Activated CD4-positive, alpha-beta T cell treated with anti-CD3 and anti-CD28 coated beads, Interleukin-2, Interleukin-6, amounts not matched to agents 100 ng/mL and 50 ng/mL, durations not matched to agents 16 hours and 8 hours (primary cell): ENCODE measurements at places on chromosomes 13 and 19.
A peak's percentile ranks its signal among the peaks of the same experiment; 100 is the strongest.

- peak; percentile 67 for DNase-seq
These were observed 24.9 kb downstream of the RCN3 start for GRCh38 chr19:49552749-49553148.

DNA sequence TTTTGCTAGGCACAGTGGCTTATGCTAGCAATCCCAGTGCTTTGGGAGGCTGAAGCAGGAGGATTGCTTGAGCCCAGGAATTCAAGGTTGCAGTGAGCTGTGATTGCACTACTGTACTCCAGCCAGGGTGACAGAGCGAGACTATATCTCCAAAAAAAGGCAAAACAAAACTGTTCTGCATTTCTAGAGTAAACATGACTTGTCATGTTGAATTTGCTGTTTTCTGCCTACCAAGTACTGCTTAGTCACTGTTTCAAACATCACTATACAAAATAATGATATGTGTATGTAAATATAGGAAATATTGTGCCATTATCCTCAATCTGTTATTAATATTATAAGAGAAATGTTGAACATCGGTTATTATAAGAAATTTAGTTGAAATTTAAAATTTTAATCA lies 9.2 kb downstream of the RFC3 start:
- no peak for DNase-seq

DNA sequence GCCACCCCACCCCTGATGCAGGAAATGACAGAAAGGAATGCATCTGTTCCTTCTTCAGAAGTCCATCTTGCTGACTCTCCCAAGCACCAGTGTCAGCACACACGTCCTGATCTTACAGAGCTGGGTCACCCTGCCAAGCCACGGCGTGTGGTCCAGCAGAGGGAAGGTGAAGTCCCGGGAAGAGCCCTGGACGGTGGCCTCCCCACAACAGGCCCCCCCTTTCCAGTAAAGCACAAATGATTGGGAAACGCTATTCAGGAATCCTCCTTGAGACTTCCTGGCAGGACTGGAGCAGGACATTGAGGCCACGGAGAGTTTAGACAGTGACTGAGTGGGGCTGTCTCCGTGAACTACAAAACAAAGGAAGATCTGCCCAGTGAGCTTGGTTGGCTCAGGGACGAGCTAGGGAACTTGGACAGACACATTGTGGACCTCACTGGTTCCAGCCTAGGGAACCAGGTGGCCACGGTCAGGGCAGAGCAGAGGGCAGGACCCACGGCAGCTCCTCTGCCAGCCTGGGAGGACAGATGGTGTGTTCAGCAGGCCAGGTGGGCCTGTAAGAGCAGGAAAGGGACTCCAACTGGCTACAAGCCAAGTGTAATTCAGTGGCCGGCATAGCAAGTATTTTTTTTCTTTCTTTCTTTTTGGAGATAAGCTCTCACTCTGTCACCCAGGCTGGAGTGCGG lies 41.7 kb downstream of the ELL start:
- no peak for DNase-seq

DNA sequence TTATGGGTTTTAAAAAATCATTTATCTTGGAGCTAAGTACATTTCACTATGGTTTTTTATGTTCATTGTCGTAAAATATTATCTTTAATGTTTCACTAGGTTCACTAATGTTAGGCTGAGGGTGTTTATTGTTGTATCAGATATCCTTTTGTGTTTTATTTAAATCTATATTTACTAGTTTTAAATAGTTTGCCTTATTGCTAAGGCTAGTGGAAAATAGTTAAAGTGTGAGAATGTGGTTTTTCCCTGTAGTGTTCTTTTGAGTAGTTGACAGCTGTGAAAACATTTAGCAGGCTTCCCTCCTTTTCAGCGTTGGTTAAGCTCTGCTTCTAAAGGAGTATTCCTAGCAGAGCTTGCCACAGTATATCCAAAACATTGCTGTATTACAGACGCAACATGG lies 139.0 kb downstream of the TM9SF2 start:
- DNase-seq, result no peak

DNA sequence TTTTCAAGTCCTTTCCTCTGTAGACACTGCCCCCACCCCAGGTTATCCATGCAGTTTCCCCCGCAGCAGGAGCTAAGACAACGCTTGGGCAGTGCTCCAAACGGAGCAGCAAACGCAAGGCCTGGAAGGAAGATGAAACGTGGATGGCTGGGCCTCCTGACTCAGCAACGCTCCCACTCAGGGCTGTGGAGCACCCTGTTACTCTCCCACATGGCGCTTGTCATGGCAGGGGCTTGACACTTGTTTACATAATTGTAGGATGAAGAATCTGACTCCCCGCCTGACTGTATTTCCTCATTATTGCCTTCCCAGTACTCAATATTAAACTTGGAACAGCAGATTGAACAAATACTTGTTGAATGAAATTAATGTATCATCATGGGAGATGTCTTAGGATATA lies 799 bp upstream of the C1QTNF9B start:
- no peak for DNase-seq

GRCh38 chr13:112746044-112746443 lies 56.2 kb downstream of the ATP11A start:
- no peak for DNase-seq

DNA sequence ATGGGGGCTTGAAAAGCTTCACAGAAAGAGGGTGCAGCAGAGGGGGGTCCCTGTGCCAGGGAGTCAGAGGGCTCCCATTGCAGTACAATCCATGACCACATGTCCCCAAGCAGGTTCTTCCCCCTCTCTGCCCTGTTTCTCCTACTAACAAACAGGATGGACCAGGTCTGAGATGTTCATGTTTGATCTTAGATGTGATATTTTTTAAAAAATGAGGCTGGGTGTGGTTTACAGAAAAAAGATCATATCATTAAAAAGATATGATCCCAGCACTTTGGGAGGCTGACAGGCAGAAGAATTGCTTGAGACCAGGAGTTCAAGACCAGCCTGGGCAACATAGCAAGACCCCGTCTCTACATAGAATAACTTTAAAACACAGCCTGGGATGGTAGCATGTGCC lies 9.1 kb downstream of the OR7C2 start:
- DNase-seq, result no peak

- no peak for DNase-seq
These were observed 46.4 kb upstream of the ZNF536 start for GRCh38 chr19:30325676-30326392.
